Activated T-cell treated with anti-CD3 and anti-CD28 coated beads, Interleukin-2, amount 50 U/mL, for 72 hours (primary cell): ENCODE measurements at places on chromosomes 3 and 15. TPM values are rescaled to one million over a fixed set of nuclear protein-coding genes. Genes with fewer than 3 reads are reported as not detected.

DNA sequence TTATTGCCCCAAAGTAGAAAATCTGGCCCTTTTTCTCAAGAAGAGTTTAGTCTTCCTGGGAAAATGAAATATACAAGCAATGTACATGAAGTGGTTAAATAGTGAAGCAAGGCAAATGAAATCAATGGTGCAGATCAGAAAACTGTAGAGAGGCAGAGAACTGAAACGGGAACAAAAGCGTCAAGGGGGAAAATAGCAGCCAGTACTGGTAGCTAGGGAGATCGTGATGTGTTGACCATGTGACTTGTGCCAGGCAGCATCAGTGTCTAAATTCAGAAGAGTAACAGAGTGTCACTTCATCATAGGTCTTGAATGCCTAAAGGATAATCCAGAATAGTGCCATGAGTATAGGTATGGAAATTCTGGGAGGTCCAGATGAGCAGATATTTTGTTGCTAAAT lies 163.1 kb downstream of the CHL1 start:
- no peak for DNase-seq
- H3K4me1 ChIP-seq = no peaks in the 10 kb centered on the region
- H3K27ac ChIP-seq = no peak overlapping the region
- no peak overlapping the region for H3K4me3 ChIP-seq

- H3K4me1 ChIP-seq = peaks cover 18% of the 10 kb centered on the region
- no peak for DNase-seq
- H3K27me3 ChIP-seq = no peaks in the 10 kb centered on the region
These were observed 32.8 kb downstream of the KAT2B start for GRCh38 chr3:20073068-20073467.

DNA sequence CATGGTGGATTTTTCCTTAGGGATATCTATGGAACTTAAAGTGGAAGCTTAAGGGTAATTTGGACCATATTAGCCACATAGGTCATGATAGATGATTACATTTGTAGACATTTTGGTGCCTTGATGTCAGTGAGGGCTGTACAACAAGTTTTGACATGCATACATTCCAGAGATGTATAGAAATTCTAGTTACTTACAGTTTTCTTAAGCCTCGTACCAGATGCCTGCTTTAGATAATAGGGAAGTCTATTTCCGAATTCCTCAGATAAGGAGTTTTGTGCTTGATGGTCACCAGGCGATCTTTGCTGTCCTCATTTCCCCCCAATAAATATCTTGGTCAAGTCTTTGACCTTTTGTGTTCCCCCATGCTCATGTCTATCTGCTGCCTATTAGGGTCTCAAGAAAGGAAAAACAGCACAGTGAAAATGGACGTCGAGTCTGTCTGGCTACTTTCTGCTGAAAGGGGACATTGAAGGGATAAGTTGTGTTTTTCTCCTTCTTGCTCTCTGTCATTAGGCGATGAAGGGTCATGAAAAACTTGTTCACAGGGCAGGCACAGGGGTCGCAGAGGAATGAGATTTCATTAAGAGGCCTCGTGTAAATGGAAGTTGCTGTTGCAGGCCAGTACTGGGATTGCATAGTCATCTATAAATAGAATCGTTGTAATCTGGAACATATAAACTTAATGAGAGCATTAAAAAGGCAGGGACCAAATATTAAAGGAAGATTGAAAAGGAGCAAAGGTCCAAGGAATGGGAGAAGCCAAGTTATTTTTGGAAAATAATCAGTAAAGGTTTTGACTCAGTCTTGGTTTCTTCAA lies 20.0 kb upstream of the SENP7 start:
- H3K27me3 ChIP-seq = no peaks in the 10 kb centered on the region
- no peak for DNase-seq
- H3K27ac ChIP-seq = no peak overlapping the region
- peaks cover 29% of the 10 kb centered on the region for H3K4me1 ChIP-seq
- H3K36me3 ChIP-seq = no peaks in the 10 kb centered on the region

Gene C3orf49
- not detected for total RNA-seq
